ENCODE measurements at places on chromosomes 11 and 22.

DNA sequence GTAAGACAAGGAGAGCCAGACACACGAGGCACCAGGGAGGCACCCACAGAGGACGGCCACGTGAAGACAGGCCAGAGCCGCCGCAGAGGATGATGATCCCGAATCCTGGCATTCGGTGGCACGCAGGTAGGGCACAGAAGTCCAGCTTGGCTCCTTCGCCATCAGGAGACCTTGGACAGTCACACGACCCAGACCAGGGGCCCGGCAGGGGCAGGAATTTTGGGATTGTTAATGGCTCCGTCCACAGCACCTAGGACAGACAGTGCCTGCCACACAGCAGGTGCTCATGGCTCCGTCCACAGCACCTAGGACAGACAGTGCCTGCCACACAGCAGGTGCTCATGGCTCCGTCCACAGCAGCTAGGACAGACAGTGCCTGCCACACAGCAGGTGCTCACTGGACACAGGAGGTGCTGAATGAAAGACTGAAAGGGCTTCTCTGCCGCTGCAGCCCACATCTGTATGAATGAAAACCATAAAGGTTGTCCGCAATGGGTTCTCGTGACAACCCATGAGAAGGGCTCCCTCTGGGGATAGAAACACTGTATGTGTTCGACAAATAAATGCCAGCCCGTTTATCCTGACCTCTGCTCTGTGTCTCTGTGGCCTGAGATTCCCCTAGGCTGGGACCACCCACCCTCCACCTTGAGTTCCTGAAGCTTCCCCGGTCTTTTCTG, 341.6 kb downstream of the CTTN start:
- peaks cover 4% of the 10 kb centered on the region for H3K27me3 ChIP-seq
- no peak overlapping the region for H3K4me3 ChIP-seq
- DNase-seq: no peak
- no peaks in the 10 kb centered on the region for H3K36me3 ChIP-seq
- H3K27ac ChIP-seq: no peak overlapping the region
- no peaks in the 10 kb centered on the region for H3K4me1 ChIP-seq

- H3K27me3 ChIP-seq: peaks cover 19% of the 10 kb centered on the region
- no peak overlapping the region for H3K27ac ChIP-seq
- no peaks in the 10 kb centered on the region for H3K36me3 ChIP-seq
- H3K4me1 ChIP-seq: no peaks in the 10 kb centered on the region
Observed at GRCh38 chr11:125263268-125263790, 98.8 kb downstream of the PKNOX2 start.

DNA sequence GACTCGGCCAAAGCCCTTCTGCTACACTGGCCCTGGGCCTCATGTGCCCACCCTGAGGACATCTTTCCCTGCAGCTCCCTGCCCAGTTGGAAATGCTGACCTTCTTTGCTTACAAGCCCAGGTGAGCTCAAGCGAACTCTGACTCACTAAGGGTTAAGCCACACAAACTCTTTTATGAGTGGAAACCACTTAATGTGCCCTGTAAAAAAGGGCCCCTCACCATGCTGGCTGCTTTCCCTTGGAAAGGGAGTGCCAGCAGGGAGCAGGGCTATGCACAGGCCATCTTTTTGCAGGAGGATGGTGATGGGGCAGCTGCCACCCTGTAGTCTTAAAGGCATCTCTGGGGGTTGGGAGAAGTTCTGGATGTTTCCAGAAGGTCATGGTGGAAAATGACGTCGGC, 18.7 kb downstream of the EHF start:
- no peak overlapping the region for H3K27ac ChIP-seq
- H3K4me3 ChIP-seq: no peak overlapping the region
- H3K36me3 ChIP-seq: no peaks in the 10 kb centered on the region
- peaks cover 3% of the 10 kb centered on the region for H3K27me3 ChIP-seq
- H3K4me1 ChIP-seq: no peaks in the 10 kb centered on the region
- DNase-seq: no peak

DNA sequence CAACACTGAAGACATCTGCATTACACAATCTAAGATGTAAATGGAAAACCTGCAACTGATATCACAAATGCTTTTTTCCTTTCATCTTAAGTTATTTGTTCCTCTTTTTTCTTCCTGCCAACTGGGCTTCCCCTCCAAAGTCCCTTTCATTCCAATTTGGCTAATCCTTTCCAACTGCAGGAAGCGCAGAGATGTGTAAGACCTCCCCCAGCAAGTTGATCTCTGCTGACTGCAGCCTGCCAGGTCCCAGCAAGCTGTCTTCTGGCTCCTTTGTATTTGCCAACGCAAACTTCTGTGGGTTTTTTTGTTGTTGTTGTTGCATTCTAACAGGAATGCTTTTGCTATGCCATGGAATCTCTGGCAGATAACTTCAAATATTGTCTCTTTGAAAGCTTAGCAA, 38.5 kb upstream of the LRRC4C start:
- no peaks in the 10 kb centered on the region for H3K4me1 ChIP-seq
- DNase-seq: no peak
- H3K4me3 ChIP-seq: no peak overlapping the region

GRCh38 chr11:117188620-117189081, 10.1 kb downstream of the SIDT2 start:
- H3K4me1 ChIP-seq: peaks cover 2% of the 10 kb centered on the region
- H3K27ac ChIP-seq: no peak overlapping the region

DNA sequence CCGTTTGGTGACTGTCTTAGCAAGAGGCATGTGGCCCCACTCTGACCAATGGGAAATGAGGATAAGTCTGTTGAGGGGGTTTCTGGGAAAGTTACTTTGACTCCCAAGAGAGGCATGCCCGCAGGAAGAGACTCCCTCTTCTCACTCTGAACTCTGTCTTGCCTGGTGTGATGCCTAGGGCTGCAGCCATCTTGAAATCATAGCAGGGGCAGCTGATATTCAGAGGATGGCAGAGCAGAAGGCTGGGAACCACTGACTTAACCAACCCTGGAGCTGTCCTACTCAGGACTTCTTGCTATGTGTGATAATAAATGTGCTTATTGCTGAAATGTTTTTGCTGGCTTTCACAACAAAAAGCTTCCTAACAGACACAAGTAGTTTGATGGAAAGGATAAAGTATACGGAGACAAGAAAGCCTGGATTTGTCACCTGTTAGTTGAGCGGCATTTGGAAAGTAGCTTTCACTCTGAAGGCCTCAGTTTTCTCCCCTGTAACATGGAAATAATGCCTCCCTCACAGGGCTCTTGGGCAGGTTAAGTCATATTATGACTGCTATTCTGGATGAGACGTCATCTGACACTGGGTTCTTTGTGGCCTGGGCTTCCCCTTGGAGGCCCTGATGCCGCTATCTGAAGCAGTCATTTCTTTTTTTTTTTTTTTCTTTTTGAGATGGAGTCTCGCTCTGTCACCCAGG, 128.5 kb downstream of the CEP164 start:
- H3K27ac ChIP-seq: no peak overlapping the region
- DNase-seq: no peak
- H3K27me3 ChIP-seq: no peaks in the 10 kb centered on the region
- no peaks in the 10 kb centered on the region for H3K36me3 ChIP-seq

GRCh38 chr11:75663808-75664207, 5.0 kb downstream of the MAP6 start:
- no peak overlapping the region for H3K4me3 ChIP-seq
- H3K36me3 ChIP-seq: no peaks in the 10 kb centered on the region
- H3K27me3 ChIP-seq: peaks cover 43% of the 10 kb centered on the region
- DNase-seq: no peak
- H3K4me1 ChIP-seq: peaks cover 15% of the 10 kb centered on the region
- no peak overlapping the region for H3K27ac ChIP-seq

GRCh38 chr22:27440304-27440865, 361.2 kb downstream of the MN1 start:
- H3K4me3 ChIP-seq: no peak overlapping the region
- no peaks in the 10 kb centered on the region for H3K27me3 ChIP-seq
- no peak for DNase-seq
- H3K27ac ChIP-seq: no peak overlapping the region
- H3K36me3 ChIP-seq: no peaks in the 10 kb centered on the region
